ENCODE measurements at places on chromosomes 2 and 18.

GRCh38 chr18:57959278-57959677 lies 84.7 kb upstream of the NEDD4L start:
- DNase-seq = no peak

GRCh38 chr2:170313347-170313991 lies 135.5 kb downstream of the MYO3B start:
- no peak for DNase-seq

GRCh38 chr2:25835906-25836305 lies 42.4 kb downstream of the ASXL2 start:
- DNase-seq = no peak

DNA sequence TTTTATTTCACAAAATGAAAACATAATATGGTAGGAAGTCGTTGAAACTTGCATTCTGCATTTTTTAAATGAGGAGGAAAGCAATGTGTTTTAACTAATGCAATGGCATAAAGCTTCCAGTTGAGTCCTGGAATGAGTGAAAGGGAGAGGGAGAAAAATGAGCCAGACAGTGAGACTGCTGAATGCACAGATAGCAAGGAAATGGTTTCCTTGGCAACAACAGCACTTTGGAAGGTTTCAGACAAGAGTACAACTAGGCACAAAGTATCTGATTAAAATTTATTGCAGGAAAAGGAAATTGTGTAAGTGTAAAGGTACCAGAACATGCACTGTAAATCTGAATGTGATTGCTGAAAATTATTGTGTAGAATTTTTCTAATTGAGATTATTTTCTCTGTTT lies 320.1 kb upstream of the KYNU start:
- DNase-seq = no peak

DNA sequence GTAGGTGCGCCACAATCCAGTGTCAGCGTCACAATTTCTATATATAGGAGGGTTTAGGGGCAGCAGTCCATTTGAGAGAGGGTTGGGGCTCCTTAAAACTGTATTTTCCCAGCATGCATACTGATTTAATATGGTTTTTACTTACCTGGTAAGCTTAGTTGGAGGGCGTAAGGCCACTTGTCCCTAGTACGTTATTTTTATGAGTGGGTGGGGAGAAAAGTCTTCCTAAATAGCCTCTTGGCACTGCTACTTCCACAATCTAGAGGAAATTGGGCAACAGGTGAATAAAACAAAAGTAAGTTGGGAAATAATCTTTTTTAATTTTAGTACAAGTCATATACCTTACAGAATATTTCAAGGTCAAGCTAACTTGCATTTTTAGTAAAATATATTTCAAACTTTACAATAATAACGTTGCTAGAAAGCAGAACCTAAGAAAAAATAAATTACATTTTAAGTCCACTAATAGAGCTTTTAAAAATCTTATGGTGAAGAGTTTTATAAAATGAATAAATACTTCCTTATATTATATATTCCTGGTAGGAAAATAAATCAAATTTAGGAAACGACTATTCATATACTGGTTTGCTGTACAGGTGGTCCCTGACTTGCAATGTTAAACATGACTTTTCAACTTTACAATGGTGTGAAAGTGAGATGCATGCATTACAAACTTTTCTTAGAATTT lies 20.9 kb downstream of the DHRS9 start:
- no peak for DNase-seq

DNA sequence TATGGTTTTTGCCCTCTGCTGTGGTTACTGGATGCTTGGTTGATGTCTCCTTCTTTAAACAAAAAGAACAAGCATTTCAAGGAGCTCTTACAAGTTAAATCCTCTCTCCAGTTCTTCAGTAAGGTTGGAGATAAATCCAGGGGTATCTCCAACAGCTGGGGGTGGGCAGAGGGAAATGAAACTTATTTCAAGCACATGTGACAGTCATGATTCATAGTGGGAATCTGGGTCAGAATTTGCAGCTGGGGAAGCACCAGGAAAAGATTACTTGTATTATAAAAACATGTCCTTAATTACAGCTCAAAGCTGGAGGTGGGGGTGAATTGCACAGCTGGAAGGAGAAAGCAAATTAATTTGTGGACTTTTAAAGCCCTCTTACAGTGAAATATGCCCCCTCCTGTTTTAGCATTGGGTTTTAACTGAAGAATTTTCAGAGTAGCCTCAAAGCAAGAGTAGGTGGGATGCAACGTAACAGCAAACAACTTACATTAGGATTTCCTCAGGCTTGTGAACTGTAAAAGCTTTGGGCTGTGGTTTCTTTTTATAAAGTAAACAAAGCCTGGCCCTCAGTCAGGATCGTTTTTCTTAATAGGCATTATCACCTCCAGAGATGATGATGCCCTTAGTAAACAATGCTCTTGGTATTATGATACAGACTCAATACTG lies 596.4 kb downstream of the NYAP2 start:
- no peak for DNase-seq

- no peak for DNase-seq
These were observed at the start of gene GAD1 for GRCh38 chr2:170816504-170817092. GAD1 (plus strand) TSS chr2:170816887; CDS start chr2:170818592, 1,705 bp downstream.

GRCh38 chr2:221640686-221641085 lies 68.6 kb upstream of the EPHA4 start:
- no peak for DNase-seq

DNA sequence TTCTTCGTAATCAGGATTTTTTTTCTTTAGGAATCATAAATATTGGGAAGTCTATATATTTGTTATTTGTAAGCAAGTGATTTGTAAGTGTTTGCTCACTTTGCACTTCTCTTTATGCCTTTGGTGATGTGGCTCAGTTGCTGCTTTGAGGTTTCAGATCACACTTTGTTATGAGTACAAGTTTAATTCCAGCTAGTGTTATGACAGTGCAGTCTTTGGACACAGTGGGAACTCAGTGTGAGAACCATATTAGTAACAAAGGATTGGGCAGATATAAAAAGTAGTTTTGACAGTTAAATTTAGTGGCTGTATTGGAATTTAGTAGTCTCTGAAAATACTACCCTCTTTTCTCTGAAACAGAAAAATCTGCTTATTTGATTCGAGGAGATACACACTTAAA lies 67.7 kb downstream of the ABI2 start:
- DNase-seq = no peak

GRCh38 chr18:60684843-60685513 lies 312.4 kb upstream of the MC4R start:
- DNase-seq = no peak

- DNase-seq = no peak
These were observed 1.2 kb downstream of the MBOAT2 start for GRCh38 chr2:9002313-9002636.

DNA sequence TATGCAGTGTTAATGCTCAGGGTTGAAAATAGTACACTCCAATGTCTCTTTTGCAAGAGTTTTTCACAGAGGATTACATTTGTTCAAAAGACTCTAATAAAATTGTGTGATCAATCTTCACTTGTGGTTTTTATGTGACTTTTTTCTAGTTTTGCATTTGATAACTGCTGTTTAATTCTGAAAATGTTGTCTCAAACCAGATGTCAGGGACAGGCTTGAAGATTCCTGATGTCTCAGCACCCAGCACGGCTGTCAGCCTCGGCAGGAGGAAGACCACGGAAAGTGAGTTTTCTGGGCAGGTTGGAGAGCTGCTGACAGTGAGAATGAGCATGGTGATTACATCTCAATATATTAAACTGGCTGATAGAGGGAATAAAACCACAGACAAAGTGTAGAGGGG lies 9.1 kb downstream of the SOX11 start:
- no peak for DNase-seq

DNA sequence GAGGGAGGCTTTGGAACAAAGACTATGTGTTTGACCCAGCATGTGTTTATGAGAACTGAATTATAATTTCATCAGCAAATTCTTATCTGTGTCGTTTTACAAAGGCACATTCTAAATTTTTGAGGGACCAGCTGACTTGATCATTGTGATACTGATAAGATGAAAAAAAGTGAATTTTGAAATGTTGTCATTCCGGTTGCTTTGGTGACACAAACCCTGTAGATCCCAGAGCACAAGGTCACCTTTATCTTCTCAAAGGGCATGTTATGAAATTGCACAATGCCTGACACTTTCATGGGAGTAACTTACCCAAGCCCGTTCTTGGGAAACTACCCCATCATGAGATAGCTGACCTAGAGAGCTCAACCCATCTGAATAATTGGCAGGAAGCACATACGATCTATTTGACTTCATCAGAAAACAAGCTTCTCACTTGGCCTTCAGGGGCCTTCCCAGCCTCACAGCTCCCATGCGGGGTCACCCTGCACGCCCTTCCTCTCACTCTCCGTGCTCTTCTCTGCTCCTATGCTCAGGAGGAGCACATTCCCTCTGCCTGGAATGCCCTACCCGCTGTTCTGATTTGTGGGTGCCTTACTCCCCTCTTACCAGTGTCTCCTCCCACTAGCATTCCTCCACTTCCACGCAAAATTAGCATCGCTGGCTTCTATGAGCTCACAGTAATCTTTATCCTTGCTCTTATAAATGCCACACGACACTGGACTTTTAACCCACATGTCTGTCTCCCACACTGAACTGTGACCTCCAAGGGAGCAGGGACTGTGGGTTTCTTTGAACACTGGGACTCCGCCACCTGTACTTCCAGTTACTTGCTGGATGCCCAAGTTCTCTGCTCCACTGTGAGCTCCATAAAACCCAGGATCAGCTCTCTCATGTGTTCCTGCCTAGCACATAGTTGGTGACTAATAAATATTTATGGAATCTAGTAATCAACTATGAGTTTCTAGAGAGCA lies 555.8 kb upstream of the ID2 start:
- no peak for DNase-seq

- no peak for DNase-seq
These were observed 262.0 kb upstream of the PIK3C3 start for GRCh38 chr18:41693008-41693407.

DNA sequence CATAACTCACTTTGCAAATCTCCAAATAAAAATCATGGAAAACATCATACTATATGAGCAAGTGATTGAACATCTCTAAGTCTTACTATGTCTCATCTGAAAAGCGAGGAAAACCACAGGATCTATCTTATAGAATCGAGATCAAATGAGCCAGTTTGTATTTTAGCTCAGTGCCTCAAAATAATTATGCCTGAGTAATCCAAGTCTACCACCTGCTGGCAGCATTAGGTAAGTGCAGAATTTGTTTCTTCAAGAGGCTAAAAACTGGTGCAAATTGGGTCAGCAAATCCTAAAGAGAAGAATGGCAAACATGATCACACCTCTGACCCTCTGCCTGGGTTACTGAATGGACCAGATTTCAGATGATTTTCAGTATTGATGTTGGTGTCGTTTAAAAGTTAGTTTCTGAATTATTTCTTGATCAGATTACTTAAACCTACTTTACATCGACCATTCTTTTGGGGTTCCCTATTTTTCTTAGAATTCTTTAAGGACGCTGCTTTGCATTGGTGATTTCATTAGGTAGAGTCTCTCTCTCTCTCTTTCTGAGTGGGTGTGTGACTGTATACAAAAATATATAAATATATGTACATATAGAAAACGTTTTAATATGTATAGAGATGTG lies 12.7 kb upstream of the FHOD3 start:
- no peak for DNase-seq

GRCh38 chr2:112625474-112626114 lies 20.1 kb upstream of the SLC20A1 start:
- no peak for DNase-seq

GRCh38 chr2:146602856-146603255 lies 1242.0 kb upstream of the ACVR2A start:
- no peak for DNase-seq

- no peak for DNase-seq
These were observed 18.3 kb downstream of the FASTKD2 start for GRCh38 chr2:206783718-206784117.

- DNase-seq = no peak
These were observed 28.4 kb upstream of the MALL start for GRCh38 chr2:110143982-110144381.

GRCh38 chr2:28547906-28548600 lies 52.2 kb downstream of the PLB1 start:
- DNase-seq = no peak

DNA sequence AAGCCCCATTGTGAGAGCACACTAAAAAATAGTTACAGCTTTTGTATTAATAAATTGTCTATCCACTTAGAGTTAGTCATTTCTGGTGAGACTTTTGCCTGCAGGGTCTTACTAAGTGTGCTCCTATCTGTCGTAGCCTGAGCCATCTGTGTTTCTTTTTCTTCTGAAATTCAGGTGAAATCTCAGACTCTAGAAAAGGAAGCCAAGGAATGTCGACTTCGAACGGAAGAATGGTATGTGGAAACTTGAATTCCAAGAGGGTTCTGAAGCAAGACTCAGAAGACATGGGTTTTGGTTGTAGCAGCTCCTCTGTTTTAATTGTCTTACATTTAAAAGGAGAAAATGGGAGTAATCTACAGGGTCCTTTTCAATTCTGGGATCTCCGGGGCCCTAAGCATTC lies 70.0 kb upstream of the STON1 start:
- DNase-seq = no peak

- no peak for DNase-seq
These were observed 427.3 kb downstream of the LRP1B start for GRCh38 chr2:141703501-141703900.

DNA sequence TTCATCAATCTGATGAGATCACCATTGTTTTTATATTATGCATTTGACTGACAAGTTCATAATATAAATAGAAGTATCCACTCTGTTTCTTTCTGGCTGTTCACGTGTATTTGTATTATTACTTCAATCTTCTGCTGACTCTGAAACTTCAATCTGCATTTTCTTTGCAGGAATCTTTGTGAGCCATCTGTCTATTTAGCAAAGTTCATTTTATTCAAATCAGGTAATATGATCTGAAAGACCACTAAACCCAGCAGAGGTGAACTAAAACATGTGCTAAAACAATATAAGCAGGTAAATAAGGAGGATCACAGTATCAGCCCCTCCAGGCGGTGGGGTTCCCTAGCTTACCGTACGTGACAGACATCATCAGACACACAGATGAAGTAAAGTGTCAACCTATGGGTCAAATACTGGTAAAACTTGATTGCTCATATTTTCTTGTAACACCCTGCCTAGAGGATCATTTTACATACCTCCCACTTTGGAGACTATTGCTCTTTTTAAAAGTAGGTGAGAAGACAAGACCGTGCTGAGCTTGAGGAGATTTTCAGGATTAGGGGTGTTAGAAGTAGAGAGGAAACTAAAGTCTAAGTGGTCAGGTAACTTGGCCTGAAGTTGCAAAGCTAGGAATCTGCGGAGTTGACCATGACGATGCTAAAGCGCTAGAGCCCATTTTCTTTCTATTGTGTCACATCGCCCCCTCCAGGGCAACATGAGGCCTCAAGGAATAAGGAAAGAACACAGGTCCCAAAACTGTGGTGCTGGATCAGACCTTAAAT lies 9.0 kb downstream of the DTNB start:
- no peak for DNase-seq

- no peak for DNase-seq
These were observed 52.4 kb downstream of the STK39 start for GRCh38 chr2:168194784-168195522.
